Stimulated activated CD4-positive, alpha-beta T cell treated with anti-CD3 and anti-CD28 coated beads, Interleukin-15, amount 100 ng/mL, for 1 hour (primary cell): ENCODE measurements at places on chromosomes 5 and 9.

- DNase-seq: no peak
These were observed 81.0 kb downstream of the DCP2 start for GRCh38 chr5:113057557-113057984.

GRCh38 chr5:61449804-61450492 is 117.9 kb downstream of the ZSWIM6 start:
- no peak for DNase-seq

GRCh38 chr5:172797771-172798191 is 26.8 kb upstream of the DUSP1 start:
- DNase-seq: no peak

GRCh38 chr5:5044247-5044840 is 95.8 kb upstream of the ADAMTS16 start:
- DNase-seq: no peak

- no peak for DNase-seq
These were observed 6.8 kb downstream of the GNE start for GRCh38 chr9:36251428-36251827.

DNA sequence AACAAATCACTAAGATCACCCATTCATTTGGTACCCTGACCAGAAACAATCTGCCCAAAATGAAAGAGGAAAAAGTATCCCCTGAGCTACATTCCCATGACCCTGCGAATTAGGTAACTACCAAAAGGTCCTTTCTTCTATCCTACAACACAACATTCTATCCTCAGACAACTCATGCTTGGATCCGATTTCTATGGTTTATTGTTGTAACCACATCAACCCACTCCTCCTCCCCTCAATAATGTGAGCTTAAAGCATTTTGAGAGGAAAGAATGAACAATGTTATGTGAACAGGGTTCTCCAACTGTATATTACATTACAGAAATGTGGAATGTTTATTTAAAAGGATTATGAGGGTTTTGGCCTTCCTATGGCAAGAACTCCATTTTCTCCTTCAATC is 4.0 kb downstream of the SLC35D2 start:
- DNase-seq: no peak

DNA sequence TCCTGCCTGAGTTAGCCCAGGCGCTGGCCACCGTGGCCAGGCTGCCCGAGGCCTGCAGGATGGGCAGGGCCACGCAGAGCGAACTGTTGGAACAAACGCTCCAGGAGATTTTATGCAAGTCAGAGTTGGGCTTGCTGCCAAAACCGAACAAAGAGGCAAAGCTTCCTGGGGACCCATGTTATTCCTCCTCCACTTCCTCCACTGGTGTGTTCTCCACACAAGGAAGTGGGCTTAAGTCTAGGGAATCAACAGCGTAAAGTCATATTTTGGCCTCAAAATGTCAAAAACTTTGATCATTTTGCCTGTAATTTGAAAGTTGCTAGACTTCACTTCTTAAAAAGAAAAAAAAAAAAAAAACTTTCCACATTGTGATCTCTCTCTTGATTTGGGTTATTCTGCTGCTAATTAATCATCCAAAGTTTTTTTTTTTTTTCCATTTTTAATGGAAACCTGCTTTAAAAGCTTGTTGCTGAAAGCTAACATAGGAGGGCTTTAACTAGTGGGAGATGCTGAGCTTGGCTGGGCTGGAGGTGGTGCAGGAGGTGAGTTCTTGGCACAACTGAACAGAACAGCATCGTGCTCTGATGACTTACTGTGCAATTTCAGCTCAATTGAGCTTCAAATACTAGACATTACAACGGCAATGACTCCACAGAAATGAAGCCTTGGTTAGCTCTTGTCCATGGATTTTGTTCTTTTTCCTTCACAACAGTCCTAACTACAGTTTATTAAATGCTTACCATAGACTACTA is 73.0 kb downstream of the PTPDC1 start:
- DNase-seq: no peak
